ENCODE measurements at places on chromosomes 4 and X. TPM values are rescaled to one million over a fixed set of nuclear protein-coding genes. Genes with fewer than 3 reads are reported as not detected.

- peak overlapping the region; percentile 39 for H3K27ac ChIP-seq
- no peaks in the 10 kb centered on the region for H3K36me3 ChIP-seq
- no peaks in the 10 kb centered on the region for H3K27me3 ChIP-seq
- peaks cover 35% of the 10 kb centered on the region for H3K4me1 ChIP-seq
These were observed 21.1 kb upstream of the CD38 start for GRCh38 chr4:15757054-15757453.

Gene RNF128
- not detected for total RNA-seq

DNA sequence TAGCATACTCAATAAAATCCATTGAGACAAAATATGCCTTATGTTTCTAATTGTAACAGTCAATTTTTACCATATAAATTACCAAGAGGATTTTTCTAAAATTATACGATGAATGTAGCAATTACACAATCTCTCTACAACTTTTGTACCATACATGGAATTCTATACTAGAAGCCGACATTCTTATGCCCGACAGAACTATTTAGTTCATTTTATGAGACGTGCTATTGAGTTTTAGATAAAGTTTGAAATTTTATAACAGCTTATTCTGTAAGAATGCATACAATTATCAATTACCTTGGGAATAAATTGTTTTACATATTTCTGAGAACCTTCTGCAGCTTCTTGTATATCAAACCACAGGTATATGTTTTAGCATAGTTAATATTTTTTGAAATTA, 431.2 kb downstream of the DMD start:
- no peak for DNase-seq
- no peaks in the 10 kb centered on the region for H3K27me3 ChIP-seq
- no peak overlapping the region for H3K27ac ChIP-seq
- H3K4me1 ChIP-seq = no peaks in the 10 kb centered on the region
- no peaks in the 10 kb centered on the region for H3K36me3 ChIP-seq

DNA sequence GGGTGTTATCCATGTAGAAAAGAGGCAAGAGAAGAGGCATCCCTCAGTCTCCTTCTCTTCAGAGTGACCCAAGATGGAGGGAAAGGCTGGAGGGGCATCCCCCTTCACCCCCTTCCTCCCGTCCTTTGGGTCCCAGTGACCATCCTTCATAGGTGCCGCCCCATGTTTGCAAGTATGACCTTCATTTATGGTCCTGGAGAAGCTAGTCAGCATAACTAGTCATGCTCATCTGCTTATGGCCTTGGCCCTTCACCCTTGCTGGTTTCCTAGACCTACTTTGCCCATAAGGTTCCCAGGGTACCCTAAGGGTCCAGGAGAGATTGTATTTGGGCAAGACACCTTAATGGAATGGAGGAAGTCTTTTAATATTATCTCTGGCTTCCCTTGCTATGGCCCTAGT, 46.7 kb downstream of the HMGB2 start:
- no peaks in the 10 kb centered on the region for H3K36me3 ChIP-seq
- H3K4me1 ChIP-seq = peaks cover 6% of the 10 kb centered on the region
- DNase-seq = no peak

DNA sequence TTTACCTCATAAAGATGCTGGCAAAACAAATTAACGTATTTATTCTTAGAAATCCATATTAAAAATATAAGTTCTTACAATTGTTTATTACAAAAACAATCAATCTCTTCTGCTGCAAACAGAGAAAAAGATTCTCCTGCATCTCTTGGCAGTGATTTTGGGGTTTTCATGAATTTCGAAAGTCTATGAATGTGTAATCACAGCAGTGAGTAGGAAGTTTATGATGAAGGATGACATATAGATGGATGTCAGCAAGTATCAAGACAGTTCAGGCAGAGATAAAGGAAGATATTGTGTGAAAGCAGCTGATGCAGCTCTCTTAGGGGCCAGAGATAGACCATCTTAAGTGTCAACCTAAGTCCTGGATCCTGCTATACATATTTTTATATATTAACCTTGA, 196.9 kb upstream of the BANK1 start:
- H3K27ac ChIP-seq = no peak overlapping the region
- no peaks in the 10 kb centered on the region for H3K4me1 ChIP-seq
- H3K4me3 ChIP-seq = no peak overlapping the region
- no peaks in the 10 kb centered on the region for H3K36me3 ChIP-seq

DNA sequence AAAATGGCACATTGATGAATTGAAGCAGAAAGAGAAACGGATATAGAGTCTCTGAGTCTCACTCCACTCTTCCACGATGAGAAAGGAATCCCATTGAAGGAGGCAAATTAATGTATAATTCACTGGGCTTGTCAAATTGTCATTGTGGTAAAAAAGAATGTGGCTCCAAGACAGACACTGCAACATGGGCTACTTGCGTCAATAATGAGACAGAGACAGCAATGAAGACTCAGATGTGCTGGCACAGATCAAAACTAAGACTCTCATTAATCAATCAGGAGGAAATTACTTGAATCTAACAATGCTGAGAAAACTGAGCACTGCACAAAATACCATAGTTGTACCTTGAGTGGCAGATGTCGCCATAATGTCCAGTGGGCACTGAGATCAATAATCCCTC, 1485.5 kb downstream of the TECRL start:
- H3K36me3 ChIP-seq = no peaks in the 10 kb centered on the region
- DNase-seq = no peak
- no peaks in the 10 kb centered on the region for H3K27me3 ChIP-seq
- no peak overlapping the region for H3K4me3 ChIP-seq

DNA sequence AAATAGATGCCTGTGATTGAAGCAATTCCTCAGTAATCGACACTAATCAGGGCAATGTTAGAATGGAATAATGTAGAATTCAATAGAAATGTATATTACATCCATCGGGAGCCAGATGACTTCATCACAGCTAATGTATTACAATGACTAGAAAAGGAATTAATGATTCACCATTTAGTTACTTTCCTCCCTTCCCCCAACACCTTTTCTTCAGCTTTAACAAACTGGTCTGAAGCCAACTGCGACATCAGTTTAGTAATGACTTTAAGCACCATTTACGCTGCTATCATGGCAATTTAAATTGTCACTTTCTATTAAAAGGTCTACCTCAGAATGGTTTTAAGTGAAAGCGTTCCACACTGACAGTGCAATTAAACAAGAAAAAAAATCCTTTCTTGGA, 45.1 kb downstream of the SUPT20HL2 start:
- no peak overlapping the region for H3K4me3 ChIP-seq
- no peaks in the 10 kb centered on the region for H3K27me3 ChIP-seq
- no peaks in the 10 kb centered on the region for H3K4me1 ChIP-seq
- H3K36me3 ChIP-seq = no peaks in the 10 kb centered on the region
- DNase-seq = no peak

DNA sequence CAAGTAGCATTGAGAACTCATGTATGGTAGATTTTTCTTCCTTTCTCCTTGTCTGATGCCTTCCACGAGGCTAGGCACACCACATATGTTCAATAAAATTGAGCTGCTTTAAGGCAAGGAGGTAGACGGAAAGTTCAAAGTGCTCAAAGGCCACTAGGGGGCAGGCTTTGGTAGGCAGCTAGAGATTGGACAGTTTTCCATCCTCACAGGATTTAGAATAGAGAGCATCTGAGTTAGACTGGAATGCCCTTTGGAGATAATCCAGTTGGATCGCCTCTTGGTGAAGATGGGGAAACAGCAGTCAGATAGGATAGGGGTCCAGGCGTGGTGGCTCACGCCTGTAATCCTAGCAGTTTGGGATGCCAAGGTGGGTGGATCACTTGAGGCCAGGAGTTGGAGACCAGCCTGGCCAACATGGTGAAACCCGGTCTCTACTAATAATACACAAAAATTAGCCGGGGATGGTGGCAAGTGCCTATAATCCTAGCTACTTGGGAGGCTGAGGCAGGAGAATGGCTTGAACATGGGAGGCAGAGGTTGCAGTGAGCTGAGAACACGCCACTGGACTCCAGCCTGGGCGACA, 30.4 kb downstream of the ELF4 start:
- H3K27me3 ChIP-seq = no peaks in the 10 kb centered on the region
- H3K27ac ChIP-seq = peak overlapping the region; percentile 41
- no peak overlapping the region for H3K4me3 ChIP-seq
- H3K36me3 ChIP-seq = peaks cover 13% of the 10 kb centered on the region

Gene HSFX2
- not detected for total RNA-seq

Gene HSFX1
- 0.50 TPM for total RNA-seq

Gene RPS6KA6
- not detected for total RNA-seq

Gene MAGEA8
- total RNA-seq = not detected

- peaks cover 18% of the 10 kb centered on the region for H3K36me3 ChIP-seq
- H3K27ac ChIP-seq = no peak overlapping the region
- H3K4me1 ChIP-seq = no peaks in the 10 kb centered on the region
- no peak for DNase-seq
These were observed 48.2 kb downstream of the STK26 start for GRCh38 chrX:132071254-132071653.

Gene PSAPL1
- total RNA-seq = not detected

DNA sequence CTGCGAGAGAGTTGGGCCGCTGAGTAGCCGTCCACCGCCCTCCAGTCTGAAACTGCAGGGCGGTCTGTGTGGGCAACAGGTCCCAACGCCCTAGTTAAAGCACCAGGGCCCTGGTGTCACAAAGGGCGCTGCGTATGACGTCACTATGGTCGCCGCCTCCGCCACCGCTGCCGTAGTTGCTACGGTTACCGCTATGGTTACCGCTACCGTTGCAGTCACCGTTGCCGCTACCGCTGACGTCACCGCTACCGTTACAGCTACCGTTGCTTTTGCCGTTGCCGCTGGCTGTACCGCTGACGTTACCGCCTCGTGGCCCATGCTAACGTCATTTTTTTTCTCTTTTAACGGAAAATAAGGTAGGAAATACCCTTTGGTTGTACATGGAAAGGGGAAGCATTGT, at the start of gene PPP1R2C:
Gene PPP1R2C (minus strand): TSS at position 68 of the 400 bp plus-strand sequence. CDS start 84 bp downstream, outside the sequence.
- peak; percentile 50 for DNase-seq
- no peaks in the 10 kb centered on the region for H3K27me3 ChIP-seq
- H3K27ac ChIP-seq = no peak within 1 kb of the TSS
- no peaks in the 10 kb centered on the region for H3K36me3 ChIP-seq
- no peaks in the 10 kb centered on the region for H3K4me1 ChIP-seq

DNA sequence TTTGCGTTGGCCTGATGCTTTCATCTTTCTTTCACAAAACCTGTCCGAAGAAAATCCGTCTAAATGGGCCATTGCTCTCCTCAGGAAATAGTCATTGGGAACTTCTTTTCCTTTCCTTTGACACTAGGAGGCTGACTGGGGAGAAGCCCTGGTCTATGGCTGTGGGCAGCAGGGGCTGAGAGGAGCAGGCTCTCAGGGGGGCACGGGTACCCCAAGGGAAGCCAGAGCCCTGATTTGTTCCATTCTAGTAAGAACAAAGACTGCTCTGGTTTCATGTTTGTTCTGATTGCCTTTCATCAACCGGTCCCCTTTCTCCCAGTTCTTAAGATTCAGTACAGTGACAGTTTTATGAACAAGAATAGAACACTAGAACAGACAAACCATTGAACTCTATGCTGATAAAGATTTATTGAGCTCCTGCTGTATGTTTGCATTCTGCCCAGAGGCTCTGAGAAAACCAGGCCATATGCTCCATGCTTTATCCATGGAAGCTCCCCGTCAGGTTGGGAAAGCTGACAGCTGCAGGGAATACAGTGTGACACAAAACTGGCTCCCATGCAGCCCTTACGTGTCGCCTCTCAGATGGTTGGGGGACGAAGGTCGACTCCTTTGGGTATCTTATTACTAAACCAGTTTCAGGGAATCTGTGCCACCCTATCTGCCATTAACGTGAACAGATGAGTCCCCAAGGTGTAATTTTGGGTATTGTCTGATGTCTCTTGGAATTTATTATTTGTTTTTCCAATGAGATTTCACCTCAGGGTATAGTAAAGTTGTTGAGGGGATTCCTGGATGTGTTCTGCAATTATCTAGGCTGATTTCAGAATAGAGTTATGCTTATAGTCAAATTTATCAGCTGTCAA, 72.4 kb upstream of the MSANTD1 start:
- peaks cover 83% of the 10 kb centered on the region for H3K36me3 ChIP-seq
- H3K27ac ChIP-seq = no peak overlapping the region
- H3K4me1 ChIP-seq = no peaks in the 10 kb centered on the region
- no peak for DNase-seq
- no peak overlapping the region for H3K4me3 ChIP-seq

DNA sequence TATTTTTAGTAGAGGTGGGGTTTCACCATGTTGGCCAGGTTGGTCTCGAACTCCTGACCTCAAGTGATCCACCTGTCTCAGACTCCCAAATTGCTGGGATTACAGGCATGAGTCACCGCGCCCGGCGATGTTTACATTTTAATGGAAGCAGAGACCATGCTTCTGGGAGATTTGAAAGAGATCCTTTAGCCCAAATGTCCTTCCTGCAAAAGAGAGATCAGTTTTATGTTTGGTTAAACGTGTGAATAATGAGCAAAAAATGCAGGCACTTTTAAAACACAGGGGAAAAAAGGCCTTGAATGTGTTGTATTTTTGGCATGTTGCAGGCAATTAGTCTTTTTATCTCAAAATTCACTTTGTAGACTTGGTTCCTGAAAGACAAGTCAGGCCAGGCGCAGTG, 95.8 kb upstream of the ELOVL6 start:
- H3K4me3 ChIP-seq = no peak overlapping the region
- no peaks in the 10 kb centered on the region for H3K36me3 ChIP-seq
- no peak for DNase-seq
- no peaks in the 10 kb centered on the region for H3K4me1 ChIP-seq

Gene NMU
- not detected for total RNA-seq

Gene SPANXD
- total RNA-seq = not detected

DNA sequence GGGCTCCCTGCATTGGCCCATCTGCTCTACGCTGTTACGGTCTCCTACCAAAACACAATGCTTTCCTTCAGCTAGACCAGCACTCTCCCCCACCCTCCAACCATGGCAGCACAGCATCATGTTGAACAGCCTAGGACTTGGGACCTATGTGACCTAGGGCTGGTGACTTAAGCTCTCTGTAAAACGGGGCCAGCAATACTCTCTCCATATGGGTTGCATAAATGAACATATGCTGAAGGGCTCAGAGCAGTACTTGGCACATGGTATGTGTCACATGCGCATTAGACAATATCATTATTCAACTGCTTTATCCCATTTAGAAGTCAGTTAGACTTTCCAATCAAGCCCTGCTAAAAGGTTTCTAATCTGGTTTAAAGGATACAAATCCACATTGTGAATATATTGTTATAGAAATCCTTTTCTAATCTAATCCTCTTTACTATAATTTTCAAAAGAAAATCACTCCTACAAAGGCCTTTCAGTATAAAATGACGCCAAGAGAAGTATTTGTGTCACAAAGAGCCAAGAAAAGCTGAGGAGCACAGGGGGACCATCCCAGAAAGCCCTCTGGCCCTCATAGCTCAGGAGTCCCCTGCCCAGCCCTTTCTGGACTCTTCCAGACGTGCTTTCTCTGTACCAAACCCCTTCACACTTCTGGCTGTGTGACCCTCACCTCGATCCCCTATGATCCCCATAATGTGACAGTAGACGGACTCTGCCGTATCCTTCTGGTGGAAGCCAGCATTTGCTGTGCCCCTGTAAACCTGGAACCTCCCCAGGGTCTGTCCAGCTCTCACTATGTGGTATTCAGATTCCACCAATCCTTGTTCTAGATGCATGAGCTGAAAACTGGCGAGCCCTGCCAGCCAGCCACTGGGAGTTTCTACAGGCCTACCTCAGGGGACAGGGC, 42.3 kb downstream of the NSG1 start:
- no peak overlapping the region for H3K4me3 ChIP-seq
- no peaks in the 10 kb centered on the region for H3K27me3 ChIP-seq
- no peaks in the 10 kb centered on the region for H3K4me1 ChIP-seq

Measured in naive thymus-derived CD4-positive, alpha-beta T cell (primary cell).